AG08396 (cell line): ENCODE measurements at places on chromosomes 6 and 20.

DNA sequence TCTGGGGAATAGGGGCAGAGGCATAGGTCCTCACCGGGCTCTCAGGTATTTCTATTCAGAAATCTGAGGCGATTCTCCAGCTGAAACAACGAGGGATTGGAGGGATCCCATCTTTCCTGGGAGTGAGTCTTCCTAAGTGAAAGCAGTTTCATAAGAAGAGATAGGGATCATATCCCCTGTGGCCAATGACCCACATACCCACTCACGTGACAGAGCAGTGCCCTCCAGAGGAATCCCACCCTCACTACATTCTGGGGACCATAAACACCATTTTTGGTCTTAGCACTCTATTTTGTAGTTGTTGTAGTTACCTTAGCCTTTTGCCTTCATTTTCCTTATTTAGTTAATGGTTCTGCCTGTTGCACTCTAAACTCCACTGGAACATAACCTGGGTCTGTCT lies 121.1 kb downstream of the GPR63 start:
- DNase-seq = no peak

- DNase-seq = no peak
Measured at GRCh38 chr6:53939830-53940229, 145.0 kb downstream of the LRRC1 start.

DNA sequence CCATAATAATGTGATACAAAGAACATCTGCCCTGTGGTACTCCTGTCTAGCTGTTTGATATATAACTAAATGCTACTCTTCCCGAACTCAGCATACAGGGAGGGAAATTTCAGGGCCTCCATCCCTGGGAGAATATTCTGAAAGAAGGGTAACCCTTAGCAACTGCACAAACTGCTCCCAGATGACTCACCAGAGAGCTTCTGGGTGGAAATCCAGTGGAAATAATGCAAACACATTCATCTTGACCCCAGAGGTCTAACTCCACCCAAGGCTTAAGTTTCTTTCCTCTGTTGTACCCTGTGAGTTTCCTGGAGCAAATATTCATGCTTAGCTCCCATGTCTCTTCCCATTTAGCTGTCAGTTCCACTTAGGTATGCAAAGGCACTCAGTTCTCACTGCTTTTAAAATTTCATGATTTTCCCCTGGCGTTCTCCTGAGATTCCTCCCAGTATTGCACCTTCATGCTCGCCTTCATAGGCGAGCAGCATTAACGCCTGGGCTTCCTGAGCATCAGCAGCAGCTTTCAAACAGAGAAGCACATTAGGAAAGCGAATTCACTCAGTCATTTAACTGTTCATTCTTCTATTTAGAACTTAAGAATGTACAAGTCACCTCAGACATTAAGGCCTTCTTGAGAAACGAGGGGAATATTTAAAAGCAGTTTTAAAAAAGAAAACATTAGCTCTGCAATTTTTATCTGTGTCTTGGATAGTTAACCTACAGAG lies 43.8 kb upstream of the LAMA4 start:
- DNase-seq = peak; percentile 72

DNA sequence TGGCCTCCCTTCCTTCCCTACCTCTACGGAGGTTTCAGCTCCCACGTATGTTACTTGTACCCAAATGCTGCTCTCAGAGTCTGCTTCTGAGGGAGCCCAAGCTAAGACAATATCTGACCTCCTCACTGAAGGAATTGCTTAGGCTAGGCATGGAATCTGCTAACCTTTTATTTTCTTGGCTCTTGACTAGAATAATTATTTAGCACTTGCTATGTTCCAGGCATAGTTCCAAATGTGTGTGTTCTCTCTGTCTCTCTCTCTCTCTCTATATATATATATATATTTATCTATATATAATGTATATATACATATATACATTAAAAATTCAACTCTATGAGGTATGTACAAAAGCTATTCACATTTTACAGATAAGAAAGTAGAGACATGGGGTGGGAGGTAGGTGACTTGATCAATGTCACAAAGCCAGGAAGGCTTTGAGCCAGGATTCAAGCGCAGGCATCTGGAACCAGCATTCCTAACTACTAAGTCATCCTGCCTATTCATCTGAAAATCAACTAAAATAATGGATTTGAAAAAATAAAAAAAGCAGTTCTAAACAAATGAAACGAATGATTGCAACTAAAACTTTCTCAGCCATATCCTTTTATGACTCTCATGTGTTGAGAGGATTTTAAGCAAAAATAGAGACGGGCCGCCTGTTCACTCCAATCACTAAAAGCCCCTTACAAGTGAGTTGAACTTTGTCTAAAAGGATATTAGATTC lies 189.7 kb upstream of the JAG1 start:
- peak; percentile 42 for DNase-seq

DNA sequence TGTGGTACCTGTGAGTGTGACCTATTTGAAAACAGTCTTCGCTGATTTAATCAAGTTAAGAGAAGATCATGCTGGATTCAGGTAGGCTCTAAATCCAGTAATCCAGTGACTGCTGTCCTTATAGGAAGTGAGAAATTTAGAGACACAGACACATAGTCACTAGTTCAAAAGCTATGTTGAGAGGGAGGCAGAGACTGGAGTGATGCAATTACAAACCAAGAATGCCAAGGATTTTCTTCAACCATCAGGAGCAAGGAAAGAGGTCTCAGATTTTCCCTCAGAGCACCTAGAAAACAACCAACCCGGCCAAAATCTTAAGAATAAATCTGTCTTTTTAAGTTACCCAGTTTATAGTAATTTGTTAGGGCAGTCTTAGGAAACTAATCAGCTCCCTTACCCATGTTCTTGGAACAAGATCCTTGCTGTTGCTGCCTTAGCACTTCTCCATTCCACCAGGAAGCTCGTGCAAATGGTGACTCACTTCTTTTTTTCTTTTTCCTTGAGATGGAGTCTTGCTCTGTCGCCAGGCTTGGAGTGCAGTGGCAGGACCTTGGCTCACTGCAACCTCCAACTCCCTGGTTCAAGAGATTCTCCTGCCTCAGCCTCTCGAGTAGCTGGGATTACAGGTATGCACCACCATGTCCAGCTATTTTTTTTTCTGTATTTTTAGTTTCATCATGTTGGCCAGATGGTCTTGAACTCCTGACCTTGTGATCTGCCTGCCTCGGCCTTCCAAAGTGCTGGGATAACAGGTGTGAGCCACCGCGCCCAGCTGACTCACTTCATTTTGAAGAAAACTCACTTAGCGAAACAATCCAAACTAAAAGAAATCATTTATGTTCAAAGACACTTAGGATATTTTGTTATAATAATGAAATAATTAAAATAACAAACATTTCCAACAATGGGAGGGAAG lies 34.4 kb upstream of the ZNF184 start:
- no peak for DNase-seq

- peak; percentile 71 for DNase-seq
Measured at GRCh38 chr6:39088331-39088730, 26.7 kb downstream of the SAYSD1 start.

- DNase-seq = peak; percentile 89
Measured at GRCh38 chr20:62357187-62357667, 9.9 kb downstream of the LAMA5 start.

DNA sequence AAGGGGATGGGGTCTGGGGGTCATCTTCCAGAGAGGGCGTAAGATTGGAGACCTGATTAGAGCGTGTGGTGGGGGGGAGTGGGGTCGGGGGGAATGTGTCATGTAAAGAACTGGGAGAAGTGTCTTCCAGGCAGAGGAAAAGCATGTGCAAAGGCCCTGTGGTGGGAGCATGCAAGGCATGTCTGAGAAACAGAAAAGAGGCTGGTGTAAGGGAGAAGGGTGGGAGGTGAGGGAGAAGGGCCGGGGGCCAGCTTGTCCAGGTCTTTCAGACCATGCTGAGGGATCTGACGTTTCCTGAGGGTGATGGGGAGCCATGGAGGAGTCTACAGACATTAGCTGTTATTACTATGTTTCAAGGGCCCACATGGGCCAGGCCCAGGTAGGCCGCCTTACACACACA lies 30.4 kb upstream of the FKBP1A start:
- DNase-seq = no peak

- no peak for DNase-seq
Measured at GRCh38 chr6:152309006-152309405, 328.2 kb downstream of the SYNE1 start.

- no peak for DNase-seq
Measured at GRCh38 chr20:50321797-50322480, 131.3 kb downstream of the CEBPB start.

GRCh38 chr6:5556011-5556410 lies 294.7 kb downstream of the FARS2 start:
- DNase-seq = no peak

DNA sequence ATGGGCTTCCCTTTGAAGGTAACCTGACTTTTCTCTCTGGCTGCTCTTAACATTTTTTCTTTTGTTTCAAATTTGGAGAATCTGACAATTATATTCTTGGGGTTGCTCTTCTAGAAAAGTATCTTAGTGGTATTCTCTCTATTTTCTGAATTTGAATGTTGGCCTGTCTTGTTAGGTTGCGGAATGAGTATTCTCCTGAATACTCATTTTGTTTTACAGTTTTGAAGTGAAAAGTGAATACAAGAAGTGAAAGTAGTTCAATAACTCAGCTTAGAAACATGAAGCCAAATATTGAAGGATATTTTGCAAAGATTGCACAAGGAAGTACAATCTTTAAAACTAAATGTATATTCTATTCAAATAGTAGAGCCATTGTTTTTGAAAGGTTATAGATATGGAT lies 120.2 kb upstream of the MAP3K4 start:
- no peak for DNase-seq

DNA sequence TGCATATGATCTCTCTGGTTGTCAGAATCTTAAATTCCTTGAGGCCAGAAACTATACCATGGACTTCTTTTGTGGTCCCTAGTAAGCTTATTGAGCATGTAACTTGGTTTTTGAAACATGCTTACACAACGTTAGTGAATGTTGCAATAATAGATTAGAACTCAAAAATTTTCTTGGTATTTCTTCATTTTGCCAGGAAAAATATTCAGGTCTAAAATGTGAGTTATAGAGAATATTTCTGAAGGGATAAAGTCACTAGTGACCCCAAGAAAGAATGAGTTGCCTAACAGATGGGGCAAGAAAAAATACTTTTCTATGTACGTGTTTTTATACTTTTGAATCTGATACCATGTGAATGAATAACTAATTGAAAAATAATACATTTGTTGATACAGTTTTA lies 195.4 kb downstream of the TFAP2A start:
- no peak for DNase-seq

DNA sequence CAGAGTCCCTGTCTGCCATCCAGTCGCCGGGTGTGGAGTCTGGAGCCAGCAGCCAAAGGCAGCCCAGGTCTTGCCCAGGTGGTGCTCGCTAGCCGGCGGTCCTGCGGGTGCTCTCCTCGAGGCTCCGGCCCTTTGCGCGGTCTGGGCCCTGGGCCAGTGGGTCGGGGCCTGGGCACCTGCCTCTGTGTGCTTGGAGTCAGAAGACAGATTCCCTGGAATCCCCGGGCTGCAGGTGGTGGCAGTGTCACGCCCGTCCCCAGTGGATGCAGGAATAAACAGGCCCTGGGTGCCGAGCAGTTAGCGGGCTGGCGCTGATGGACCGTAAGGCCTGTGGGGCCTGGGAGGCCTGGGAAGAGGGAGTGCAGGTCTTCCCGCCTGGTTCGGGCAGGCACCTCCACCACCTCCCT lies 5.3 kb downstream of the SS18L1 start:
- no peak for DNase-seq

DNA sequence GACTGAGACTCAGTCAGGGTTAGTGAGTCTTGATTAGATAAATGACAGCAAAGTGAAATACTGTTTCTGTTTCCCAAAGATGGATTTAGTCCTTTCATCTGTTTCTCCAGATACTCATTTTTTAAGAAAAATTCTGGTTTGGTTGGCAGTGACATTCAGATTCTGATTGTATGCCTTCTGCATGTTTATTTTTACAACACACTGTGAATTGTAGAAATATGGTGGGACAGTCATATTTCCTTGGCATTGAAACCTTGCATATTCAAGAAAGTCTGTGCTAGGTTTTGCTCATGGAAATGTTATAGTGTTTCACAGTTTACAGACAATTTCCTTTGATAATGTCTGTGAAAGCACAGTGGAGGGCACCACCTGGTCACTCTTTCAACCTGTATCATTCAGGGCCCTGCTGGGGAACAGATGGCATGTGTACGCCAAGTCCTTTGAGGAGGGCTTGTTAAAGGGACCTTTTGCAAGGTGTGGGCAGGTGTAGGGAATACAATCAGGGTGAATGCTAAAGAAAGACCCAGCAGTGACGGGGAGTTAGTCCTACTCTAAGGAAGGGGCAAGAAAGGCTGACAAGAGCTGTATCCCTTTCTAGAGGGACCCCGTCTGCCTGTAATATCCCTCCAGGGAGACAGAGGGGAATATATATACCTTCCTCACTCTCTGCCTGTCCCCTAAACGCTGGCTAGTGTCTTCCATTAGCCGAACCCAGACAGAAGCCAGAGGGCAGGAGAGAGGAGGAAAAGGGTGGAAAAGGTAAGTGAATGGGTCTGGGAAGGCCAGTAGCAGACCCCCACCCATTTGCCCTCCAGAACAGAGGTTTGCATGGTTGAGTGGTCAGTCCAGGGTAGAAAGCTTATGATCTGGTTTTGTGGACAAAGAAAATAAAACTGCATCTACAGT lies 10.2 kb downstream of the PLCB4 start:
- no peak for DNase-seq

DNA sequence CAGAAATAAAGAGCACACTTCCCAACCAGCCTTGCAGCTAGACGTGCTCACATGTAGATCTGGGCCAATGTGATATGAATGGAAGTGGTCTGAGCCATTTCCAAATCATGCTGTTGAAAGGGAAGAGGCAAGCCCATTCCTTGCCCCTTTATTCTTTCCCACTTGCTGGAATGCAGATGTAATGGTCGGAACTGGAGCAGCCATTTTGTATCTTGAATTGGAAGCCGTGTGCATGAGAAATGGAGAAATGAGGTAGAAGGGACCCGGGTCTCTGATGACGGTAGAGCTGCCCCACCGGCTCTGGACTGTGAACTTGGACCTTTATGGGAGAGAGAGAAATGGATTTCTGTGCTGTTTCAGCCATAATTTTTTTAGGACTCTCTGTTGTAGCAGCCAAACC lies 54.8 kb upstream of the STX16 start:
- no peak for DNase-seq

DNA sequence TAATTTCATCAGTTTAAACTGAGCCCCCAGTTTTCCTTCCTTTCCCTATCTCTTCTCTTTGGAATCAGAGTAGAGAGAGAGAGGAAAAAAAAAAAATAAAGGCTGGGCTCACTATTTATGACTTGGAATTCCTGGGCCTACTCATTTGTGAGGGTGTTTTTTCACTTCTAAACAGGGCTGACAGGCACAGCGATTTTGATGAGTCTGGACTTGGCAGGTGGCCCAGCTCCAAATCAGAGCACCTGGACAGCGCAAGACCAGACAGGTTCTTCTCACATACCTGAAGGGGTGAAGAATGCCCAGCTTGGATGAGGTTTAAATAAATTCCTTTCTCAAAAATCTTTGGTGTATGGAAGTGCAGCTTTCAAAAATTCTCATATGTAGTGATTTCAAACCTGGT lies 122.2 kb downstream of the KIF13A start:
- no peak for DNase-seq
